ENCODE measurements at places on chromosomes 2 and 18.

- no peak for DNase-seq
Measured at GRCh38 chr2:8892111-8892510, 54.7 kb upstream of the KIDINS220 start.

GRCh38 chr2:11726384-11726783 lies 20.0 kb upstream of the LPIN1 start:
- DNase-seq, result no peak

DNA sequence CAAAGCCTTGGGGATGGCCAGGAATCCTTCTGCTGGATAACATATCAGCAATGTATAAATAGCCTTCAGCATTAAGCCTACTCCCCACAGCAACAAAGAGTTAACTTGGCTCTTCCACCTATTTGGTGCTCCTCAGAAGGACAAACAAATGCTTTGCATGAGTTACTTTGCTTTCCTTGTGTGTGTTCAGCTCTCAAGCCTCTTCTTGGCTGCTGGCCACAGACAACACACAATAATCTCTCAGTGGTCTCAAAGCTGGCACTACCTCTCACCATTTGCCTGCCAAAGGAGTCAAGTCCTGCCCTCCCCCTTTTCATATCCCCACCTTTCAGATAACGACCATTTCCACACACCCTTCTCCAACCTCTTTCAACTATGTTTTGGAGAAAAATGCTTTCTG lies 17.5 kb downstream of the FTCDNL1 start:
- no peak for DNase-seq

DNA sequence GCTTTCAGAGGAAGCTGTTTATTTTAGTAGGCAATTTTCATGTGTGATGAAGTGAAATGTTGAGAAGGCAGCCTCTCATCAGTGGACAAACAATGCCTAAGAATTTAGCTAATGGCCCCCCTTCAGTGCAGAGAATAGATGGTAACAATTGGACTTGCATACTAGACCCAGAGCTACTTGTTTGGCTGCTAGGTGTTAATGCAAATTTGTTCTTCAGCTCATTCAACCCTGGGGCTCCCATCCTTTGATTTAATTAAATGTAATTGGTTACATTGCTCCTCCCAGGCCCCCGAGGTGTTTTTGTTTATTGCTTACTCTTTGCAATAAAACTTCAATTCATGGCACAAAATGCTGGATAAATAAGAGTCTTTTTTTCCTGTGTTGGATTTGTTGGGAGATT lies 68.6 kb downstream of the CAMKMT start:
- DNase-seq, result no peak

DNA sequence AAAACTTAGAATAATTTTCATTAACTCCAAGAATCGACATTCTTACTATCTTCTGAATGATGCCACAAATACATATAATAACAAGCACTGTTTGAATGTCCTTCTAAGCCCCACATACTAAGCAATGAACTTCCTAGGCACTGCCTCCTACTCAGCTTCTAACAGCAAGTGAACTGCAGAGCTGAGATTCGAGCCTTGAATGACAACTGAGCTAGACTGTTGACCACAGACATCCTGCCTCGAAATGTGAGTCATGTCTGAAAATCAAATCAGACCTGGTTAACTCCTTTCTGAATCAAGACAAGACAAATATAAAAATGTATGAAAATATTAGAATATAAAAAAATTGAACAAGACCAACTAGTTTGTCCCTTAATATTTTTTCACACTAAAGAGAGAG lies 108.1 kb downstream of the MYT1L start:
- no peak for DNase-seq

GRCh38 chr2:23954325-23955014 lies 14.2 kb downstream of the UBXN2A start:
- DNase-seq, result no peak
